ENCODE measurements at places on chromosomes 3 and 15.

DNA sequence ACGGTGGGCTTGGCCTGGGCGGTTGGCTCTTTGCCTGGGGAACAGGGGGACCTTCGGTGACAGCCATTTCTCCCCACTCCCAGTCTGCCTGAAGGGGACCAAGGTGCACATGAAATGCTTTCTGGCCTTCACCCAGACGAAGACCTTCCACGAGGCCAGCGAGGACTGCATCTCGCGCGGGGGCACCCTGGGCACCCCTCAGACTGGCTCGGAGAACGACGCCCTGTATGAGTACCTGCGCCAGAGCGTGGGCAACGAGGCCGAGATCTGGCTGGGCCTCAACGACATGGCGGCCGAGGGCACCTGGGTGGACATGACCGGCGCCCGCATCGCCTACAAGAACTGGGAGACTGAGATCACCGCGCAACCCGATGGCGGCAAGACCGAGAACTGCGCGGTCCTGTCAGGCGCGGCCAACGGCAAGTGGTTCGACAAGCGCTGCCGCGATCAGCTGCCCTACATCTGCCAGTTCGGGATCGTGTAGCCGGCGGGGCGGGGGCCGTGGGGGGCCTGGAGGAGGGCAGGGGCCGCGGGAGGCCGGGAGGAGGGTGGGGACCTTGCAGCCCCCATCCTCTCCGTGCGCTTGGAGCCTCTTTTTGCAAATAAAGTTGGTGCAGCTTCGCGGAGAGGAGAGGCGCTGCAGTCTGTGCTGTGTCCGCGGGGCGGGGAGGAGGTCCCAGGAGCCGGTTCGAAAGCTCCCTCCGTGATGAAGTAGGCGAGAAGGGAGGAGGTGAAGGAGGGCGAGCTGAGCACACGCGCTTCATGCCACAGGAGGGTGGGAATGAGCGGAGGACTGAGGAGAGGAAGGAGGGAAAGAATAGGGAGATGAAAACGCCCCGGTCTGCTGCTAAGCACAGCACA lies 9.6 kb downstream of the CLEC3B start:
- DNase-seq: no peak

GRCh38 chr3:64213962-64214379 lies 11.3 kb downstream of the PRICKLE2 start:
- DNase-seq: no peak

- peak; percentile 72 for DNase-seq
These were observed 169.5 kb downstream of the ATP10A start for GRCh38 chr15:25693321-25694238.

DNA sequence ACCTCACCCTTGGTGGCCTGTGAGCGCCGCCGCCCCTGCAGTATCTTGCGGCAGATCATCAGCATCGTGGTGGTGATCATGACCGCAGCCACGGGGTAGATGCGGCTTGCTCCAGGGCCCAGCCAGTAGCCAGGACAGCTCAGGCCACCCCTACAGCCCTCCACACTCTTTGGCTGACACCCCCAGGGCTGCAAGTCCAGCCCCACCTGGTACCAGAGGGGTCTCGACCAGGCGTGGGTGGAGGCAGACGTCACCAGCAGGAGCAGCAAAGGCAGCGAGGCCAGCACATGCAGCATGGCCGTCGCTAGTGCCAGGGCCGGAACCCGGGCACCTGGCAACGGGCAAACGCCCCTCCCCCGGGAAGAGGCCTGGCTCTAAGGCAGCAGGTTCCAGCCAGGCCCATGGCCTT lies at the start of gene TMEM89:
Gene TMEM89 (minus strand): TSS at position 309 of the 409 bp plus-strand sequence. CDS start 13 bp downstream, at position 296.
- no peak for DNase-seq

DNA sequence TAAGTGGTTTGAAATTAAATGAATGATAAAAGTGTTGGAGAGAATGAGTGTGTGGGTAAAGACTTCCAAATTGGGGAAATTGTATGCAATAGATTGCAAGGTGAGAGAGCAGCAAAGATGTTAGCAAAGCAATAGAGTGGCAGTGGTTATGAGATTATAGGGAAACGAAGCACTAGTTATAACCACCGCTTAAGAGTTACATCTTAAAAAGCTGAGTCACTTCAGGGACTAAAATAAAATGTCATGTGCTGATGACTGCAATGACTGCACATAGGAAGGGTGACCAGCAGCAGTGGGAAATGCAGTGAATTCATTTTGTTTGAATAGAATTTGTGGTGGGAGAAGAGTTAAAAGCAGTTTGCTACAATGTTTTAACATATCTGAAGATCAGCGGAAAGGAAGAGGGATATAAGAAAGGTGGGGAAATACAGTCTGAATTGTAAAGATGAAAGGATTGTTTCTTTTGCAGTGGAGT lies 127.3 kb downstream of the RAP2B start:
- no peak for DNase-seq

DNA sequence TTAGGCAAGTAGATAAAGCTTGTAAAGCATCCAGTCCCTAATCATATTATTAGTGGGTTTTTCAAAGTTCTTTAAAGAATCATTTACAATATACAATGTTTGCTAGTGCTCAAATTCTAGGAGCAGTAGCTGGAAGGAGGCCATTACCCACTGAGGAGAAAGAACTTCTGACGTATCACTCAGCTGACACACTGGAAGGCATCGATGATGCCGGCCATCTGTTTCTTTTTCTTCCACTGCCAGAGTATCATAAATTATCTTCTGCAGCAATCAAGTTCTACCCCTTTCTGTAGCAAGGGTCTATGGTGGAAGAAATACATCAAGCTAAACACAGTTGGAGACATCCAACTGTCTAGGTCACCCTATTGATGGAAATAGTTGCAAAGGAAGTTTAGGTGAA lies 243.2 kb upstream of the LRRN1 start:
- DNase-seq: no peak

DNA sequence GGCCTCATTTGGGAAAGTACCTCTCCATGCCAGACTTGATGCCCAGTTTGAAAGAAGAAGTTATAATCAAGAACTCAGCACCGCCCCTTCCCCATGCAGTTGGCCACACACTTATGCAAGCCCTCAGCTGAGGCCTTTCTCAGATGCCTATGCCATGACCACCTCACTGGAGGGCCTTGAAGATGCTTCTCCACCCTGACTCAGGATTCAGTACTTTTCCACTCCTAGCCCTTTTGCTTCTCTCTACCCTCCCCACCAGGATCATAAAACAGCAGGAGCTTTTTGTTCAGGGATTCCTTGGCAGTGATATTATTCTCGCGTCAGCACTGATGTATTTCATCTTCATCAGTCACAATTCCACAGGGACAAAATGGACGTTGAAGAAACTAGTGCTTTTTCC lies 313.5 kb downstream of the PYDC2 start:
- DNase-seq: no peak

GRCh38 chr15:100060276-100060926 lies 281.4 kb downstream of the ADAMTS17 start:
- no peak for DNase-seq

GRCh38 chr15:33580526-33580925 lies 269.8 kb downstream of the RYR3 start:
- no peak for DNase-seq

DNA sequence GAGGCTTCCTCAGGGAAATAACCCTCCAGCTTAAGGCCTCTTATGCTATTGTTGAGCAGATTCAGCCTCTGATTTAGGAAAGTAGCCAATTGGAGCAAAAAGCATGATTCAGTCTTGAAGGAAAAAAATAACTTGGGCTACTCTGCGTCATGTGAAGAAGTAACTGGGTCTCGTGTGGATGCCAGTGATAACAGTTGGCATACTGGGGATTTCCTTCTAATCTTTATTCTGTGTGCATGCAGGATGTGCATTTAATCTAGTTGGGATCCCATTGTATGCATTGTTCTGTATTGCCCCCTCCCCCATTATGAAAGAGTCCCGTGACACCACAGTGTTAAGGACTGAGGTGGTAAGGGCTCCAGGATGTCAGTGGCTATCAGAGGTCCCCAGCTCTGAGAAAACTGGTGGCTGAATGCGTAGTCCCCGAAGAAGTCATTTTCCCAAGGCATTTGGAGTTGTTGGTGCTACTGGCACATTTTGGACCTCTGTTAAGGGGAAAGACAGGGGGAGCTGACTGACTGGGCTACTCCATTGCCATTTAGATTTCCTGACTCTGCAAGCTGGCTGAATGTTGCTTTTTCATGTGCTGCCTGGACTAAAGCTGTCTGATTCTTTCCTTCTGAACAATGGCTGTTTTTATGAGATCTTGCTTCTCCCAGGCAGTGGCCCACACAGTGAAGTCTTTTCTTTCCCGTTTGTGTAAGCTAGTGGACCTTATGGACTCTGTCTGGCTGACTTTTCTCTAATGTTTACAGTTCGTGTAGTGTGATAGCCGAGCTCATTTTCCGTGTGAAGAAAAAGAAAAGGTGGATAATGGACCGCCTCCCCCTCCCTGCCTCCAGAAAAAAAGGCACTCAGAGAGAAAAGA lies 38.4 kb upstream of the TRAK1 start:
- no peak for DNase-seq

DNA sequence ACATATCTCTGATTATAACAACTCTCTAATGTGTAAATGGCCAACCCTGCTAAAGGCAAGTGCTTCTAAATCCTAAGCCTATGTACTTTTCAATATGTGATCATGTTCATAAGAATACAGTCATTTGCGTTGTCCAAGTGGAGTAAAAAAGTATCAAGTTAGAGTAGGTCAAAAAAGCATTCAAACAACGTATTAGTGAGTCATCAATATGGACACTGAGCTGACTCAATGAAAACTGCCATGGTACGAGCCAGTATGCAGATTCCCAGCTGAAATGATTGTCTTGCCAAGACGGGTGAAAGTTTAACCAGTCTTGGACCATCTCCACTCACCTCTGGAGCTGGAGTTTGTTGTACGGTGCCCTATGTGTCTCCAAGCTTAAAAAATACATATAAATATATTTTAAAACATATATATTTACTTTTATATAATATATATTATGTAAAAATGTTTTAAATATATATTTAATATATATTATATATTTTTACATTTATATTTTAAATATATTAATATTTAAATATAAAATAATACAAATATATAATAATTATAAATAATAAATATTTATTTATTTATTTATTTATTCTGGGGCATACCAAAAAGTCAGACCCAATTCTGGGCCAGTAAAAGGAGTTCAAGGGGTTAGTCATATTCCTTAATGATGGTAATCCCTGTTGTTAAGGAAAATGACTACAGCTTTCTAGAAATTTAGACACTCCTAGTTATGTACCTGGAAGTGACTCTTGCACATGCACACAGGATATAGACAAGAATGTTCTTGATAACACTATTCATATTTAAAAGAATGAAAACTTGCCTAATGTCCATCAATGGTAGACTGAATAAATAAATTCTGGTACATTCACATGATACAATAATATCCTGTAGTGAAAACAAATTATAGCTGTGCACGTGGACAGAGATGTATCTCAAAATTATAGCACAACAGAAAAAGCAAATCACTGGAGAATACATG lies 27.2 kb downstream of the PLSCR4 start:
- DNase-seq: no peak

GRCh38 chr3:154776549-154777225 lies 303.4 kb upstream of the MME start:
- DNase-seq: no peak

DNA sequence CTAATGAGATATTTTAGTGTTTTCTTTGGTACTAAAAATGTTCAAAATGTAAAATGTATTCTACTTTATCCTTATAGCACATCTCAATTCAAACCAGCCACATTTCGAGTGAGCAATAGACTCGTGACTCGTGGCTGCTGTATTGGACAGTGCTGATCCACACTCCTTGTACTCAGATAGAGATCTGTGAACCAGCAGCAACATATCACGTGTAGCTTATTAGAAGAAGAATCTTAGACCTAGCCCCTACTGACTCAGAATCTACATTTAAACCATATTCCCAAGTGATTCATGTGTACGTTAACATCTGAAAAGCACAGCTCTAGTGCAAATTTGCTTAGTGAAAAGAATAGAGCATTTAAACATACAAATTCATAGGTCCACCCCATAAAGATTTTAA lies 130.9 kb downstream of the IL1RAP start:
- DNase-seq: no peak

GRCh38 chr15:96351761-96352603 lies 21.5 kb downstream of the NR2F2 start:
- no peak for DNase-seq

DNA sequence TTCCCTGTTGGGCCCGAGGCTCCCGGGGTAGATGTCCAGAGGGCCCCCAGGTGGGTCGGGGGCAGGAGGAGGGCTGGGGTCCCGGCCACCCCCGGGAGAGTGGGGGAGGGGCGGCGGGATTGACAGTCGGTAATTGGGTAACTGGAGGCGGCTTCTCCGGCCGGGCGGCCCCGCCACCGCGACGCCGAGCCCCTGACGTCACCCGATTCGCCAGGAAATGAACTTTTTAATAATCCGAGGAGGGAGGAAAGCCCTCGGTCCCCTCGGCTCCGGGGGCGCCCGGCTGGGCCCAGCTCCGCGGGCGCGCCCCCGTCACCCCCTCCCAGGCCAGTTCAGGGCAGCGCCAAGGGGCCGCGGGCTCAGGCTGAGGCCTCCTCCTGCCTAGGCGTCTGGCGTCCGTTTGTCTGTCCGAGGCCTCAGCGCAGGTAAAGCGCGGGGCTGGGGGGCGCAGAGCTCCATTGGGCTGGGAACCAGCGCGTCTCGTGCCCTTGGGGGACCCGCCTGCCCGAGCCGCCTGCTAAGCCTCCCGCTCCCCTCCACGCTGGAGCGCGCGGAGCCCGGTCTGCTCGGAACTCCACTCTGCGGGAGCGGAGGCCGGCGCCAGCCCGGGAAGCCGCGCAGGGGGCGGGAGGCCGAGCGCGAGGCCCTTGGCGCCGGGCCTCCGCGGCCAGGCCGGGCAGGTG lies 3.9 kb downstream of the GATA2 start:
- no peak for DNase-seq

DNA sequence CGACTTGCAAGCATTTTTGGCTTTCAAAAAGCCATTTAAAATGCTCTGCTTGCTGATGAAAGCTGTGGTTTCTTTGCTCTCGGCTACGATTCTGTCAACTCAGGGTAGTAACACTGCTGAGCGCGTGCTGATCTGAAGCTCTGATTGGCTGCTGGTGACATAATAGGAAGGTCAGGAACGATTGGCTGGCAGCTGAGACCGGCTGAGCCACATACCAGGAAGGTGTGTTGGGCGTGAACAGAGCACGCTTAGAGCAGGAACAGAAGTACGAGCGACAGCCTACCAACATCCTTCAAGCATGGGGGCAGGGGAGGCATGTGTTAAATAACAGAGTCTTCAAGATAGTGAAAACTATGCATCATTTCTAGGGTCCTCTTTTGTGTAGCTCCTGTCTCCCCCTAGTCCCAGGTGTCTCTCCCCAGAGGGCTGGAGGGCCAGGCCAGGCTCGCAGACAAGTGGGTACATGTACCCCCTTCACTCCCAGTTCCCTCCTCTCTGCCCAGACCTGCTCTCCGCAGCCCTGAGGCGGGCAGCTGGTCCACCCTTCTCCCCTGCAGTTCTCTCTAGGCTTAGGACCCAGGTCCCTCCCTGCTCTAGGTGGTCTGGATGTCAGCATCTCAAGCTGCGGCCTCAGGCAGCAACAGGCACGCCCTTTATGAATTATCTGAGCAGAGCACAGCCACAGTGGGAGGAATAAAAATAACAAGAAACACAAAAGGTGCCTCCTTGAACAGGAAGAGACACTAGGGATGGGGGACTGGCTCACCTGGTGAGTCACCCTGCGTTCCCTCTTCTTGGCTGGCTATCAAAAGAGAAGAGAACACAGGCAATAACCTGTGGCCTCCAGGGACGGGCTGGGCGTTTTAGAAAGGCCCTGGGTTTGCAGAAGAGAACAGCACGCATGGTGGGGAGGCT lies 76.0 kb downstream of the TAMM41 start:
- no peak for DNase-seq

All from D721Med (cell line).